Cardiac muscle cell (in vitro differentiated cells and primary cell): ENCODE measurements at places on chromosomes 16 and 17. TPM values are rescaled to one million over a fixed set of nuclear protein-coding genes. Genes with fewer than 3 reads are reported as not detected.

TAC4 gene
- not detected in 2 replicates for total RNA-seq

HS3ST6 gene
- total RNA-seq: not detected in 2 replicates

PRSS36 gene
- total RNA-seq: 0.63 and 1.1 TPM in 2 replicates

SLC35G6 gene
- not detected in 2 replicates for total RNA-seq

MT1H gene
- total RNA-seq: not detected in 2 replicates

CACNA1G gene
- total RNA-seq: 29.7 and 46.1 TPM in 2 replicates
